Epithelial cell of proximal tubule (primary cell): ENCODE measurements at places on chromosomes 7 and 10. TPM values are rescaled to one million over a fixed set of nuclear protein-coding genes. Genes with fewer than 3 reads are reported as not detected.

CELF2 gene
- 7.2 and 11.0 TPM in 2 replicates for total RNA-seq

HECTD2 gene
- total RNA-seq, result 3.7 and 4.1 TPM in 2 replicates

SRRT gene
- 83.3 and 154 TPM in 2 replicates for total RNA-seq

CHST12 gene
- 7.2 and 10.6 TPM in 2 replicates for total RNA-seq

DNAJC12 gene
- 0.17 and 2.2 TPM in 2 replicates for total RNA-seq

TMEM229A gene
- total RNA-seq, result not detected in 2 replicates

DNA sequence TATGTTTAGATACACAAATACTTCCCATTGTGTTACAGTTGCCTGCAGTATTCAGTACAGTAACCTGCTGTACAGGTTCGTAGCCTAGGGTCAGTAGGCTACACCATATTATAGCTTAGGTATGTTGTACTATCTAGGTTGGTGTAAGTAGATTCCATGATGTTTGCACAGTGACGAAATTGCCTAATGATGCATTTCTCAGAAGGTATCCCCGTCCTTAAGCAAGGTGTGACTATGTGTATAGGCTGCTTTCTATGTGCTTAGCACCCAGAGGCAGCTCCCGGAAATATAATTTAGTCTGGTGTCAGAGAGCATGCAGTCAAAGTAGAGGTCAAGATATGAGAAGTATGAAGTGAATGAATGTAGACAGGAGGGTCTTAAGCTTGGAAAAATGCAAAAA, 9.8 kb downstream of the MAPK8 start:
- no peak for DNase-seq

GRCh38 chr10:4763960-4764428, 62.0 kb upstream of the AKR1E2 start:
- DNase-seq, result peak; percentile 43

- DNase-seq, result no peak
These were observed 5.8 kb downstream of the NPTX2 start for GRCh38 chr7:98622926-98623325.

DNA sequence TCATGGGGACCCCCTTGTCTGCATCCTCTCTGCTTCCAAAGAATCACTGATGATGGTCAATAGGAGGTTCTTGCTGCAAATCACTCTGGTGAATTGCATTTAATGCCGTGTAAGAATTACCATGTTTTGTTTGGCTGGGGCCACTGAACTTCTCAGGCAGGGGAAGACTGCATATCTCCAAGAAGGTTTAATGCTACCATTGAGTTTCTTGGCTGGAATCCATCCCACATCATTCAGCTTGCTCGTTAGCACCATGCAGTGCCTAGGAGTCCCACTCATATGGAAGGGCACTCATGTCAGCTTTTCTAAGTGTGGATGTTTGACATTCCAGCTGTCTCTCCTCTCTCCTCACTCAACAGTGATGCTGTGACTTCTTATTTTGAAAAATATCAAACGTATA, 50.2 kb upstream of the BAMBI start:
- DNase-seq, result no peak

GRCh38 chr10:71770789-71771188, 2.5 kb downstream of the VSIR start:
- DNase-seq, result no peak

- DNase-seq, result peak; percentile 59
These were observed 1.6 kb downstream of the GLUD1 start for GRCh38 chr10:87092861-87093631.

DNA sequence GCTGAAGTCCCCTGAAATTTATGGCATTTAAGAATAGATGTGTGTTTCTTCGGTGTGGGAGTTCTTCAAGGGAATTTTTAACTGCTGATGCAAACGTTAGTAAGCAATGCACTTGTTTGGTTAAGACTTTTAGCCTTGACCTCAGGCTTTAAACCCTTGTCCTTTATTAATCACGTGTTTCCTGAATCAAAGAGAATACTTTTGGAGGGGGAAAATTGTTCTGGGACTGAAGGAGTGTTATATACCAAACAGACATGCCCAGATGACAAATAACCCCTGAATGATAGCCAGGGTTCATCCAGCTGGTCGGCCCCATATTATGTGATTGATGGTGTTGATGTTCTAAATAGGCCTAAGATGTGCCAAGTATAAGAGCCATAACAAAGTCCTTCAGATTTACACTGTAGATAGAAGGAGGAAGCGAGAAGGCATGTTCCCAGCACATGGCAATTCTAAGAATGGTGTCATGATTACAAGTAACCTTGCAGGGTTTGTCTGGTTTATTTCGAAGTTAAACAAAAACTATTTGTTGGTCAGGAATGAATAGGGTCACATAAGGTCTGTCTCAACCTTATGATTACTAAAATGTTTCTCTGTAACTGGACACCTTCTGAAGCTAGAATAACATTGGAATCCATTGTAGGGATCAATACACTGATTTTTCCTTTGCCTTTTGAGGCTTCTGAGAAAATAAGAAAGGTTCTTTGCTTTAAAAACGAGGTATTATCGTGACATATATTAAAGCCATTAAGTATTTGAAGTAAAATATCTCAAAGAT, 124.2 kb upstream of the SEM1 start:
- DNase-seq, result no peak

GRCh38 chr7:148110097-148110868, 480.3 kb upstream of the C7orf33 start:
- DNase-seq, result peak; percentile 33

- DNase-seq, result no peak
These were observed 61.0 kb upstream of the RNF32 start for GRCh38 chr7:156579566-156579965.

GRCh38 chr7:87337331-87337730, 8.1 kb upstream of the CROT start:
- no peak for DNase-seq

GRCh38 chr10:4947635-4948596, 15.3 kb upstream of the AKR1C1 start:
- peak; percentile 100 for DNase-seq

- no peak for DNase-seq
These were observed 279.2 kb downstream of the MAD1L1 start for GRCh38 chr7:1953199-1954190.

GRCh38 chr7:34928052-34928451, 109.2 kb downstream of the DPY19L1 start:
- DNase-seq, result no peak

- no peak for DNase-seq
These were observed 68.6 kb downstream of the HBP1 start for GRCh38 chr7:107237451-107237850.
